ENCODE measurements at places on chromosomes 13 and 19.

DNA sequence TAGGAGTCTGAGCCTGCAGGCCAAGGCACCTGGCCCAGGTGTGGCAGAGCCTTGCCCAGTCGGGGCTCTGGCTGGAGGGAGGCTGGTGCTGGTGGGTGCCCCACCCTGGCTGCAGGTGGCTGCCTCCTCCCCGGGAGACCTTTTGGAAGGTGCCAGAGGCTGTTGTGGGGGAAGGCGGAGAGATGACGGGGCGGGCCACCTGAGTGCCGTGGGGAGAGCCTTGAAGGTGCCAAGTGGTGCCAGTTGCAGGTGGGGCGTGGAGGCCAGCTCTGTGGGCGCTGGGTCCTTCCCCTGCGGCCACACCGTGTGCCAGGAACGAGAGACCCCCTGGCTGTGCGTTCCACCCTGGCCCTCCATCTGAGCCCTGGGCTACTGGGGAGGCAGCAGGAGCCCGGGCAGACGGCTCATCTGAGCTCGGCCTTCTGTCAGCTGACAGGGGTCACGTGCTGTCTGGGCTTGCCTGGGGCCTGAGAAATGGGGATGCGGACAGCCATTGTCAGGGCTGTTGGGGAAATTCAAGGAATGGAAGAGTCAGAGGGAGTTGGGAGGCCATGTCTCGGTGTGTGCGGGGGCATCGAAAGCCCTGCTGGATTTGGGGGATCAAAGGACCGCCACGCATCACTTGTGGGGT, 20.9 kb downstream of the CEBPA start:
- DNase-seq, result no peak

DNA sequence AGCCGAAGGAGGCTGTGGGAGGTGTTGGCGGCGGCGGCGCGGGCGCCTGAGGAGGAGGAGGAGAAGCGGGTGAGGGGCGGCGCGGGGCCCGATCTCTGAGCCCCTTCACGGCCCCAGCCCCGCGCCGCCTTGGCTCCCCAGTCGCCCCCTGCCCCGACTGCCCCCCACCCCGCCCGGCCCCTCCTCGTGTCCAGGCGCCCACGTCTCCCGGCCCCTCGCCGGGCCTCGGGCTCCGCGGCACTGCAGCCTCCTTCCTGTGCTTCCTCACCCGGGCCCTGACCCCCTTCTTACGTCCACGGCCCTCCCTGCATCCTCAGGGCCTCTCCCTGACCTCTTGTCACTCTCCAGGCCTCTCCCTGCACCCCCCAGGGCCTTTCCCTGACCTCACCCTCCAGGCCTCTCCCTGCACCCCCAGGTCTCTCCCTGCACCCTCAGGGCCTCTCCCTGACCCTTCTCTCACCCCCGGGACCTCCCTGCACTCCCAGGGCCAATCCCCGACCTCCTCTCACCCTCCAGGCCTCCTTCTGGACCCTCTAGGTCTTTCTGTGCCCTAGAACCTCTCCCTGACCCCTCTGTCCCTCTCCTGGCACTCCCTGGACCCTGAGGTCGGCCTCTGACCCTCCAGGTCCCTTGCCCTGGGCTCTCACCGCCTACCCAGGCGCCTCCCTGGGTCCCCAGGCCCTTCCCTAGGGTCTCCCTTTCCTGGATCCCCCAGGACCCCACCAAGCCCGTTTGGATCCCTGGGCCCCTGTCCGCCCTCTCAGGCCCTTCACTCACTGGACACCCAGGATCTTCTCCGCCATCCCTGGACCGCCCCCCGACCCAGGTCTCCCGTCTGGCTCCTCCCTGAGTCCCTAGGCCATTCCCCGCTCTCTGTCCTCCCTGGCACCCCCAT, 460 bp downstream of the KMT5C start:
- DNase-seq, result peak; percentile 43

GRCh38 chr13:95067303-95067702, 233.9 kb downstream of the ABCC4 start:
- DNase-seq, result no peak

DNA sequence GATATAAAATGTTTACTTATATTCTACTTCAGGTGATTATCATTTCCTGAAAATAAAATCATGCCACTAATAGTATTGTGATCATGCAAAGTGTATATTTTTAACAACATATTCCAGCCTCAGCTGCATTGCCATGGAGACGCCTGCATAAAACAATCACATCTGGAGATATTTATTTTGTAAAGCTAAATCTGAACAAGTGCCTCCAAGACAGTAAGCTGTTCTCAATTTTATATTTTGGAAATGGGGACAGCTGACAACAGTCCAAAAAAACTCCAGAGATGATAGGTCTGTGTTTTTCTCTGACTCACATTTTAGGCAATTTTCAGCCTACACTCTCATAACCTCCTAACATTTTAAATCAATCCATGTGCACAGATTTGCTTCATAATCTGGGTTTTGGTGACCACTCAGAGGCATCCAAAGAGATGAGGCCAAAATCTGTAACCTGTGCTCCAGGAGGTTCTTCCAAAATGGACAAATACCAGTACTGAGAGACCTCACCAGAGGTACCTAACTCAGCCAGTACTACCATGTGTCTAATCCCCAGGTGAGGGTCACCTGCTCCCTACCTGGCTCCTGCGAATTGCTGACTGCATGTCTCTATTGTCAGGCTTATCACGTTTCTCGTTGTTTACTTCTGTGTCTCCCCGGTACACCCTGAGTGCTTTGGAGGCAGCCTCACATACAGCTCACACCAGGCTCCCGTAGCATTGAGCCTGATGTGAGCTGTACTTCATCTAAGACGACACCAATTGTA, 62.7 kb downstream of the COL4A1 start:
- no peak for DNase-seq

DNA sequence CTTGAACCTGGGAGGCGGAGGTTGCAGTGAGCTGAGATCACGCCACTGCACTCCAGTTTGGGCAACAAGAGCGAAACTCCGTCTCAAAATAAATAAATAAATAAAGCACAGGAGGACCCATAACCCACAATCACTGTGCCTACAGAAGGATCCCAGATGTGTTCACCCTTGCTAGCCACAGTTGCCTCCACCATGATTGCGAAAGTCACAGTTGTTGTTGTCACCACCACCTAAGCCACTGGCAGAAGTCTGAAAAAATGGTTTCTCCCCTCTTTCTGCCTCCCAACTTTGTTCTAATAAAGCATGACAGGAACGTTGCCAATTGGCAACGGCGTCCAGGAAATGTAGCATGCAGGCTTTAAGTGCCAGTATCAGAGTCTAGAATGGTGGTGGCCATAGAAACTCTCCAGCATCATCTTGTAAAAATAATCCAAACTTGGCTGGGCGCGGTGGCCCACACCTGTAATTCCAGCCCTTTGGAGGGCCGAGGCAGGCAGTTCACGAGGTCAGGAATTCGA, 2.2 kb upstream of the EPS15L1 start:
- no peak for DNase-seq

- DNase-seq, result peak; percentile 75
These were observed 23.3 kb downstream of the NOTCH3 start for GRCh38 chr19:15177269-15178116.

DNA sequence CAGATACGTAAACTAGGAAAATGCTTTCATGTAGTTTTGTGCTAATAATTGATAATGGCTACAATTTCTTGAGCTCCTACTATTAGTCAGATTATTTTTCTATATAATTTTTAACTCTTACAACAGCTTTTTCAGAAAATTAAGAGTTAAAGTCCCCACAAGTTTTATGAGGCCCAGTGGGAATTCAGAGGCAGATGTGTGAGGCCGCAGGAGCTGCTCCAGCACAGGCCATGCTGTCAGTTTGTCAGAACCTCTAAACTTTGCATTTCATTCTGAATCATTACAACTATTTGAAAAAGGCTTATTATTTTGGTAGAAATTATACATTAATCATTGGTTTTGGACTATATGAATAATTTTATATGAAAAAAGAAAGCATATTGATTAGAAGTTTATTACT, 370.8 kb downstream of the MYO16 start:
- no peak for DNase-seq

- no peak for DNase-seq
These were observed 180.4 kb downstream of the DNAJC15 start for GRCh38 chr13:43203781-43204180.

GRCh38 chr19:49084206-49085019, 838 bp upstream of the SNRNP70 start:
- DNase-seq, result peak; percentile 40

DNA sequence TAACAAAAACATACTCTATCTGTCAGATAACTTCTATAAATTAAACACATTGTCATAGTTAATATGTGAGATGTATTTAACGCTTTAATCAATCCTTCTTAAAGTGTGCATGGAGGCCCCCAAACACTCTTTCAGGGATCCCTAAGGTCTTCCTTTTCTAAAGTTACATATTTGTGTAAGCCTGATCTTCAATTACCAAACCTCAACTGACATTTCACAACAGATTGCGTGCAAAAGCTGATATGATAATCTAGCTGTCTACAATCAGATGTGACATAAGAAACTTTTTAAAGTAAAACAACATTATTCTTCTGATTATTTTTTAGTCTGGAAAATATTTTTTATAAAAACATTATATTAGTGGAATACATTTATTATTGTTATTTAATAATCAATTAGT, 1850.4 kb downstream of the OLFM4 start:
- no peak for DNase-seq

GRCh38 chr13:21894091-21894490, 223.2 kb downstream of the FGF9 start:
- peak; percentile 68 for DNase-seq

- DNase-seq, result peak; percentile 34
These were observed 496.8 kb upstream of the PCDH9 start for GRCh38 chr13:67726979-67727378.

DNA sequence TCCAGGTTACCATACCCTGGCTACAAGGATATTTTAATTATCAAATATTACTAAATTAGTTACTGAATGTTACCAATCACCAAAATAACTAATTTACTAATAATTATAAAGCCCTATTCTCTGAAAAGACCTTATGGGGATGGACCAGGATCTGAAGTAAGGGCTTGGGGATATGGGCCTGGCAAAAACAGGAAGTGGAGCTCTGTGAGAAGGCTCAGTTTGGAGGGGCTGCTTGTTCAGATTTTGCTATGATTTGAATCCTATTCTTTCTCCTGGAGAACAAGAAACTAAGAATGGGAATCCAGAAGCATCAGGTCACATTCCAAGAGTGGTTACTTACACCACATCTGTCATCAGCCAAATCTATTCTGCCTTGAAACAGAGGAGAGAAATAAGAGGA, 148.1 kb downstream of the DNAJC15 start:
- no peak for DNase-seq

GRCh38 chr19:6767081-6767356, 216 bp downstream of the SH2D3A start:
- peak; percentile 73 for DNase-seq

DNA sequence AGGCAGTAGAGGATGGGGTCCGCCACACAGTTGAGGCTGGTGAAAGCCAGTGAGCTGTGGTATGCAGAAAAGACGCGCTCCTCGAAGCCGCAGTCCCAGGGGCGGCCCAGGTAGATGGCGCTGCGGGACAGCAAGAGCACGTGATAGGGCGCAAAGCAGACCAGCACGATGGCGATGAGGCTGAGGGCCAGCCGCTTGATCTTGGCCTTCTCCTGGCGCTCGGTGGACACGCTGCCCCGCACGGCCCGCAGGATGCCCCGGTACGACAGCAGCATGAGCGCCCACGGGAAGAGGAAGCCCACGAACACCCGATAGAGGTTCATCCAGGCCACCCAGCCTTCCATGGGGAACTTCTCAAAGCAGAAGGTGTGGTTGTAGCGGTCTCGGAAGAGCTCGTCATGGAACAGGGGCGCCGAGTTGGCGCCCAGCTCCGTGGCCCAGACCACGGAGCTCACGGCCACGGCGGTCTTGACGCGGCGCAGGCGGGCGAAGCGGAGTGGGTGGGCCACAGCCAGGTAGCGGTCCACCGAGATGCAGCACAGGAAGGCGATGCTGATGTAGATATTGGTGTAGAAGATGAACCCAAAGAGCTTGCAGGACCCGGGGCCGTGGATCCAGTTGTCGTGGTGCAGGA, 6.5 kb upstream of the OPA3 start:
- peak; percentile 68 for DNase-seq

DNA sequence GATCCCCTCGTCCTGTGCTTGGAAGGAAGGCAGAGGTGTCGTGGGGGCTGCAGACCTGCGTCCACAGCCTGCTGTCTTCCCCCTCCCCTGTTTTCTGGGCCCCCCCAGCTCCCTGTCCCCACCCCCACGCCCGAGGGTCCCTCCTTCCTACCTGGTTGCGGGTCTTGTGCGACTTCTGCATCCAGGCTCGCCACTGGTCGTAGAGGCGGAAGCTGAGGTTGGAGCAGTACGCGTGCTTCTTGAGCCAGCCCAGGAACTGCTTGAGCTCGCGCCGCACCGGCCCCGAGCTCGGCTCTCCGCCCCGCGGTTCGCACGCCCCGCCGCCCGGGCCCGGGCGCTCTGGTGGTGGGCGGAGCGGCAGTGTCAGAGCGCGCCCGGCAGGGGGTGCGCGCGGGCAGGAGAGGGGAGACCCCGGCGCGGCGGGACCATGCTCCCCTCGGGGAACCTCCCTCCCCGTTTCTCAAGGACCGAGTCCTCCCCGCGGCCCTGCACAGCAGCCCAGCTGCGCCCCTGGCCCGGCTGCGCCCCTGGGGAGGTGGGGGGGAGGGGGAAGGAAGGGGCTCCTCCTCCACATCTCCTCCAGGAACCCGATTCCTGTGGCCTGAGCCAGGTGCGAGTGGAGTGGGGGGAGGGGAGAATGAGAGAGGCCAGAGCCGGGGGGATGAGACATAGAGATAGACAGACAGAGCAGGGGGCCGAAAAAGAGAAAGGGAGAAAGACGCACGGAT, 5.7 kb downstream of the REX1BD start:
- DNase-seq, result peak; percentile 73

- DNase-seq, result no peak
These were observed 75.3 kb upstream of the SCEL start for GRCh38 chr13:77460195-77460594.

DNA sequence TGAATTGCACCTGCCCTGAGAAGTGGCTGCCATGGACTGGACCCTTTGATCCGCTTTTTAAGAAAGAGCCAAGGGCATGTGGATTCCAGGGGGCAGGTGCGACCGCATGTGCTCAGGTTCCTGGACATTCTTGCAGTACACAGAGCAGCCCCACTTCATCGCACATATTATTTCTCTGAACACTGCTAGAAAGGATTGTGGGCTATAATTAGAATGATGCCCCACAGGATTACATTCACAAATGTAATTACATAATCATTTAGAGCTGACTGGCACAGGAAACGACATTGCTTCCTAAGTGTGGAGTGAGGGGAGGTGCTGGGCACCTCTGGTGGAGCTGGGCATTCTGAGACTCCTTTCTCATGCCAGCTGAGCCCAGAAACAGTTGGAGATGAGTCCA, 37.5 kb upstream of the VSTM2B start:
- no peak for DNase-seq

- no peak for DNase-seq
These were observed 68.6 kb upstream of the TEX29 start for GRCh38 chr13:111251646-111252445.

DNA sequence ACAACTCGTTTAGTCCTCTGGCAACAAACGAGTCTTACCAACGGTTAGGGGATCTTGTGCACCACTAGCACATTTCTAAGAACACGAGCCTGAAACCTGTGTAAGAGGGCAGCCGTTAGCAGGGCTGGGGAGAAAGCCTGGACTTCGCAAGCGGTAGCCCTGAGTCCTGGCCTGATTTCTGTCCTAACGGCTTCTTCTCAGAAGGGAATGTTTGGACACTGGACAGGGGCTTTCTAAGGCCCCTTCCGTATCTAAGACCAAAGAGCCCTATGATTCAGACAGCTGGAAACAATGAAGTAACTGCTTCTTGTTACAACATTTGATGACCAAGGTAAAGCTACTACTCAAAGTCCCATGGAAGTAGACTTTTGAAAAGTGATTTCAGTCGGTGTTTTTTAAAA, 2.2 kb downstream of the ANKRD10 start:
- DNase-seq, result no peak

- DNase-seq, result peak; percentile 40
These were observed 14.1 kb upstream of the PCDH8 start for GRCh38 chr13:52862358-52863206.

GRCh38 chr19:22606954-22607652, 27.0 kb upstream of the ZNF492 start:
- no peak for DNase-seq

All from colonic mucosa (tissue), 4 donors.